Activated naive CD8-positive, alpha-beta T cell treated with anti-CD3 and anti-CD28 coated beads, Interleukin-2, amount 50 U/mL, for 24 hours (primary cell): ENCODE measurements at places on chromosomes 6 and 20.

GRCh38 chr6:33746651-33747100 is at the start of gene IP6K3:
TSS of gene IP6K3 (minus strand) at chr6:33746905. CDS start at chr6:33735476, 11,429 bp downstream.
- no peak for DNase-seq
- no peak within 1 kb of the TSS for H3K27ac ChIP-seq
- no peaks in the 10 kb centered on the region for H3K36me3 ChIP-seq
- peaks cover 2% of the 10 kb centered on the region for H3K4me1 ChIP-seq

- H3K27me3 ChIP-seq = no peaks in the 10 kb centered on the region
- no peak overlapping the region for H3K27ac ChIP-seq
- no peak for DNase-seq
- no peaks in the 10 kb centered on the region for H3K36me3 ChIP-seq
These were observed 201.4 kb downstream of the ARHGAP18 start for GRCh38 chr6:129508477-129509145.

DNA sequence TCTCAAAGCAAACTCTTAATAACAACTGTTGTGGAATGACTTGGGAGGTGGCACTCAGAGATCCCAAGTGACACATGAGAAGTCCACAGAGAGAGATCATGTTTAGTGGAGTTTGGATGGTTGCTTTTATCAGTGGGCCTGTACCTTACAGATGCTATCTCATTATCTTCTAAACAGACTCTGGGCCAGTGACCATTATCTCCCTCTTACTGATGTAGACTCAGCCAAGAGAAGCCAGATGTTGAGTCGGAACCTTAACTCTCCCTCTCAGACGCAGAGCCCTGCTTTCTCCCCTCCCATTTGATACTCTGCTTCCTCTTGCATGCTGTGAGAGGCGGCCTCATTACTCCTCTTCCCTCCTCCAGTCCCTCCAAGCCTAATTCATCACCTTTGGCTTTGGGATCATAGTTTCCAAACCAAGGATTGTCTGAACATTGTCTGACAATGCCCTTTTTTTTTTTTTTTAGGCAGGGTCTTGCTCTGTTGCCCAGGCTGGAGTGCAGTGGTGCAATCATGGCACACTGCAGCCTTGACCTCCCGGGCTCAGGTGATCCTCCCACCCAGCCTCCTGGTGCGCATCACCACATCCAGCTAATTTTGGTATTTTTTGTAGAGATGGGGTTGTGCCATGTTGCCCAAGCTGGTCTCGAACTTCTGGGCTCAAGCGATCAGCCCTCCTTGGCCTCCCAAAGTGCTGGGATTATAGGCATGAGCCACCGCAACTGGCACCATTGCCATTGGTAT is 4.5 kb upstream of the DDR1 start:
- no peak overlapping the region for H3K4me3 ChIP-seq
- H3K27me3 ChIP-seq = no peaks in the 10 kb centered on the region
- H3K27ac ChIP-seq = no peak overlapping the region
- no peak for DNase-seq
- no peaks in the 10 kb centered on the region for H3K36me3 ChIP-seq

- no peak overlapping the region for H3K27ac ChIP-seq
- no peaks in the 10 kb centered on the region for H3K4me1 ChIP-seq
- no peaks in the 10 kb centered on the region for H3K36me3 ChIP-seq
- no peak for DNase-seq
- H3K27me3 ChIP-seq = peaks cover 2% of the 10 kb centered on the region
These were observed 166.1 kb downstream of the HS3ST5 start for GRCh38 chr6:114176726-114177125.

DNA sequence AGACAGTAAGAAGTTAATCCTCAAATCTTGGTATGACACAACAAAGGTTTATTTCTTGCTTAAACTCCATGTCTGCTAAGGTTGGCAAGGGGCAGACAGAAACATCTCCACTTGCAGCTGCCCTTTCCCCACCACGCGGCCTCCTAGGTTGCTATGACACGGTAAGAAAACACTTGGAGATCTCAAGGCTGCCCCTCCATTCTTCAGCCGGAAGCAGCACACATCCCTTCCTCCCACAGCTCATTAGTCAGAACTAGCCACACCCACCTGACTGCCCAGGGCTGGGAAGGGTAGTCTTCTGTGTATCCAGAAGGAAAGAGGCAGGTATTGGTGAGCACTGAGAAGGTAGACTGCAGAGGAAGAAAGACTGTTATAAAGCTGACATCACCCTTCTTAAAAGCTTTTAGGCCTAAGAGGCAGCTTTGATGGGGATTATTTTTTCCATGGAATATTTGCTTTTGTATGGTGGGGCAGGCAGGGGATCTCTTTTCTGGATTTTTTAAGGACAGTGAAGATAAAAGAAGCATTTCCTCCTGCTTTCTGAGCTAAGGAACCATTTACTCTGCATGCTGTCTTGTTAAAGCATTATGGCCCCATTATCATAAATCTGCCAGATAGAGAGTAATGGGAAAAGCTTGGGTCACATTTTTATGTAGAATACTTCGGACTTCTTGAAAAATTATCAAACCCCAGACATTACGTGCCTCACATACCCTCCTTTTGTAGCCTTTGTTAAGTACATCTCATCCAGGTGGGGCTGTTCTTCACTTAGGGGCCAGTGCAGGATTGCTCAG is 41.6 kb downstream of the MRAP2 start:
- H3K27ac ChIP-seq = no peak overlapping the region
- DNase-seq = no peak
- H3K27me3 ChIP-seq = no peaks in the 10 kb centered on the region
- H3K36me3 ChIP-seq = no peaks in the 10 kb centered on the region
- no peak overlapping the region for H3K4me3 ChIP-seq
